ENCODE measurements at places on chromosomes 5 and 9.

- DNase-seq: no peak
These were observed 40.2 kb downstream of the FBXW11 start for GRCh38 chr5:171966270-171966669.

DNA sequence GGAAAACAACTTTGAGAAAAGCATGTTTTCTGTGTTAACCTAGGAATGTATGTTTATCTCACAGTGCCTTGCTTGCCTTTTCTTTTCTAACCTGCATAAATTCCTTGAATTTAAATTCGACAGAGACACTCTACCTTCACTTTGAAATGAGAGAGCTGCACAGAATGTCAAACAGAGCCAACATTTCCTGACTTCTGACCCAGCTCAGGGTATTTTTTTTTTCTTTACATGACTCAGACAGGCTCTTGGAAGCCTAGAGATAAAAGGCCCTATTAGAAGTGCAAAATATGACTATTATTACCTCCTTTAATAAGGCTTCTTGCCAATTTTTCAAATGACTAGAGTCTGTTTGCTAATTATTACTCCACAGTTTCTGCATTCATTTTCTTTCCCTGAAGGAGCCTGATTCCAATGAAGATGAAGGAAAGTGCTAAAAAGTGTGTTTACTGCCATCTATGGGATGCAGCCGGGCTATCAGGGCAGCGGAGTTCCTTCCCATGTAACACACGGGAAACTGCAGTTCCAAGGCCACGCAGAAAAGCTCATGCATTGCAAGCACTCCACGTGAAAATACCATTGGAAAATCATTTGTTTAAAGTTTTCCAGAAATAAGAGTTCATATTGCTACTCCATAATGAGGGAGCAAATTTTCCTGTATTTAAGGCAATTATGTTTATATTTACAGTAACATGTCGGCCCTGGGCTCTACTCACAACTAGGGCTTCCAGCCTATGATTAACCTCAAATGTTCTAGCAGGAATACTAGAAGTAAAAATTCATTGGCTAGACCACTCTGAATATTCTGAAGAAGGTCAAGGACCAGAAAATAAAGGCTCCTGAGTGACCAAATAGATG lies 485.6 kb downstream of the ZSWIM6 start:
- DNase-seq: no peak

DNA sequence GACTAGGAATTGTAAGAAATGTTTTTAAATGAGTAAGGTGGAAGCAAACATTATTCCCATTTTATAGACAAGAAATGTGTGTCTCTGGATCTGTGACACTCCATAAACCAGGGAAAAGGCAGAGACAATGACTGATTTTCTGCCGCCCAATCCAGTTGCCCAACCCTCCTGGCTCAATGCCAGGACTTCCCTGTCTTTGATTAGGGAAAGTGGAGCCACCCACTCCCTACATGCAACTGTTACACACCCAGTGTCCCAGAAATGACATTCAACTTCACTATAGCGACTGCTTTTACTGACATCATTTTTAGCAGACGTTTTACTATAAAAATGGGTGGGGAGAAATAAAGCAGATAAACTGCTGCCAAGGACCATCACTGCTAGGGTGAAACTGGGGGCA lies 79.7 kb downstream of the THBS4 start:
- DNase-seq: no peak

DNA sequence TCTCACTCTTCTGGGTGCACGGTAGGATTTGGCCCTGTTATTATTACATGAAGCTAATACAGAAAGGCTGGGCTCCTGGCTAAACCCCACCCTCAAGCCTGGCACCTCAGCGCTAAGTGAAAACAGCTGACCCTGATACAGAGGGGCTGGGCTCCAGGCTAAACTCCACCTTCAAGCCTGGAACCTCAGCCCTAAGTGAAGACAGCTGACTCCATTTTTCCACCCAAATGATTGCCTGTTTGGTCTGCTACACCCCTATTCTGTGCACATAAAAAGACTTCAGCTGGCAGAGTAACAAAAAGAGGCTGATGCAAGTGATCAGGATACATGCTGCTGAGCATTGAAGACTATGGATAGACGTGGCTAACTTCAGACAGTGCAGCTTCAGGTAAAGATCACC lies 148.4 kb upstream of the CLINT1 start:
- DNase-seq: no peak

DNA sequence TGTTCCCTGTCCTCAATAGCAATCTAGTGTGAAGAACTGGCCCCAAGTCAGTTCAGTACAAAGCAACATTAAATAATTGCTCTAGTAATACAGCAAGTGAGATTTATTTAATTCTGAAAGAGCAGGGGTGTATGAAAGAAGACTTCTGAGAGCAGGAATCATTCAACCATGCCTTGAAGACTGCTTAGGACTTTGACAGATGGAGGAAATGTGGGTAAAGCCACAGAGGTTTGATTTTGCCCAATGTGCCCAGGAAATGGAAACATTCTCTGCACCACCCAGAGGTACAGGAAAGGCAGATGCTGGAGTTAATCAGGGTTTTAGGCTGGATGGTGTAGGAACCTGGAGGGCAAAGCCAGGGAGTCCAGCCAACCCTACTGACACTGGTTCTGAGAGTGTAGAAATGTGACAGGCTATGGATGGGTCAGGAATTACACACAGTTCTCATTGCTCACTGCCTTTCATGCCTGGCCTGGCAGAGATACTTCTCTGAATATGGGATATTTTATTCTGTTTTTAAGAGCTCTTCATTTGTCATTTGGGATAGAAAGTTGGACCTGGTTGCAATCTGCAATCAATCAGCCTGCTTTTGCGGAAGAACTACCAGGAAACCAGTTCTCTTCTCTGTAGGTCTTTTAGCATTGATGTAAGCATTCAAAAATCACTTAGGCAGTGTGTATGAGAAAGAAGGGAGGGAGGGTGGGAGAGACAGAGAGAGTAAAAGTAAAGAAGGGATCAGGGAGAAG lies 88.3 kb downstream of the BRINP1 start:
- DNase-seq: no peak

- DNase-seq: peak; percentile 77
These were observed at the start of gene NSD1 for GRCh38 chr5:177133096-177133852. NSD1 (plus strand) TSS chr5:177133773; CDS start chr5:177135104, 1,331 bp downstream.

DNA sequence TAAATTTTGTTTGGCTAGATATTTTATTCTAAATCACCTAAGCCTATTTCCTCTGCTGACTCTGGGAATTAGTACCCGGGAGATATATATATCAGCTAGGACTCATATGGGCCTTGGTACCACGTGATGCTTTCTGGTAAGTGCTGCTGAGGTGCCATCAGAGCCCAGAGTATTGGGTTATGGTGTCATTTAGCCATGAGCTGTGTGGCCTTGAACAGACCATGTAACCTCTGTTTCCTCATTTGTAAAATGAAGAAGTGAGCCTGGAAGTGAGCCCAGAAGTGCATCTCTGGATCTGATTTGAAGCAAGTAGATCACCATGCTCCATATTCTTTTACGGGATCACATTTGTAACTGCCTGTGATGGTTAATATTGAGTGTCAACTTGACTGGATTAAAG lies 126.1 kb downstream of the GPBP1 start:
- no peak for DNase-seq

GRCh38 chr9:1759771-1760300 lies 255.3 kb upstream of the SMARCA2 start:
- DNase-seq: no peak

GRCh38 chr9:22171691-22172090 lies 162.6 kb upstream of the CDKN2B start:
- no peak for DNase-seq
